Hepatocyte (in vitro differentiated cells): ENCODE measurements at places on chromosomes 16 and 17. TPM values are rescaled to one million over a fixed set of nuclear protein-coding genes. Genes with fewer than 3 reads are reported as not detected.
A peak's percentile ranks its signal among the peaks of the same experiment; 100 is the strongest.

GRCh38 chr17:43599835-43600234 is 53.7 kb upstream of the ETV4 start:
- no peaks in the 10 kb centered on the region for H3K36me3 ChIP-seq
- H3K4me1 ChIP-seq, result peaks cover 8% of the 10 kb centered on the region
- H3K4me3 ChIP-seq, result no peak overlapping the region
- no peak overlapping the region for H3K27ac ChIP-seq
- no peaks in the 10 kb centered on the region for H3K27me3 ChIP-seq

DNA sequence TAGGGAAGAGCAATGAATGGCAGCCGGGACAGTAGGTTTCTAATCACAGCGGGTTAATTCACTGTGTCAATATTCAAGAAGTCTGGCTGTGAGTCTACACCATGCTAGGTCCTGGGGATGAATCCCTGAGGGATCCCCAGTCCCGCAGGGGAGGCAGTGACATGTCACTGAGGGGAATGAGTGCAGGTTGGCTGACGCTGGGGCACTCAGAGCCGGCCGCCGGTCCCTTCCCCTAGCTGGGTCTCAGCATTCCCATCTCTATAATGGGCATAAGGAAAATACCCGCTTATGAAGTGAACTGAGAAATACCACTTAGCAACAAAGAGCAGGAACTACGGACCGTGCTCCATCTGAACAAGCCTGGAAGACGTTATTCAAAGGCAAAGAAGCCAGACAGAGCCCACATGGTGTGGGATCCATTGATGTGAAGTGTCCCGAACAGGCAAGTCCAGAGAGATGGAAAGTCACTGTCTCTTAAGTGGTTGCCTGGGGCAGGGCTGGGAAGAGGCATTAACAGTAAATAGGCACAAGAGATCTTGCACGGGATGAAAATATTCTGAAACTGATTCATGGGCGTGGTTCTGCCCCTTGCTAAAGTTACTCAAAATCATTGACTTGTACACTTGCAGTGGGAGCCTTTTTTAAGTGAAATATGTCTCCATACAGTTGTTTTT is 31.9 kb downstream of the PPL start:
- no peak overlapping the region for H3K27ac ChIP-seq
- DNase-seq, result no peak
- H3K27me3 ChIP-seq, result no peaks in the 10 kb centered on the region

- H3K36me3 ChIP-seq, result no peaks in the 10 kb centered on the region
- H3K27me3 ChIP-seq, result no peaks in the 10 kb centered on the region
- H3K4me1 ChIP-seq, result no peaks in the 10 kb centered on the region
- H3K4me3 ChIP-seq, result no peak overlapping the region
Observed at GRCh38 chr17:66750116-66750515, 84.8 kb upstream of the CACNG5 start.

- no peak for DNase-seq
- H3K27ac ChIP-seq, result no peak overlapping the region
- no peak overlapping the region for H3K4me3 ChIP-seq
- no peaks in the 10 kb centered on the region for H3K27me3 ChIP-seq
- H3K36me3 ChIP-seq, result no peaks in the 10 kb centered on the region
Observed at GRCh38 chr16:46627746-46628145, 6.6 kb upstream of the SHCBP1 start.

- no peak overlapping the region for H3K4me3 ChIP-seq
- H3K4me1 ChIP-seq, result no peaks in the 10 kb centered on the region
- H3K27ac ChIP-seq, result no peak overlapping the region
- no peaks in the 10 kb centered on the region for H3K27me3 ChIP-seq
- peak; percentile 37 for DNase-seq
Observed at GRCh38 chr17:38761612-38762011, 9.1 kb downstream of the PSMB3 start.

BCAS3 gene
- total RNA-seq, result 21.7 and 58.8 TPM in 2 replicates

DNA sequence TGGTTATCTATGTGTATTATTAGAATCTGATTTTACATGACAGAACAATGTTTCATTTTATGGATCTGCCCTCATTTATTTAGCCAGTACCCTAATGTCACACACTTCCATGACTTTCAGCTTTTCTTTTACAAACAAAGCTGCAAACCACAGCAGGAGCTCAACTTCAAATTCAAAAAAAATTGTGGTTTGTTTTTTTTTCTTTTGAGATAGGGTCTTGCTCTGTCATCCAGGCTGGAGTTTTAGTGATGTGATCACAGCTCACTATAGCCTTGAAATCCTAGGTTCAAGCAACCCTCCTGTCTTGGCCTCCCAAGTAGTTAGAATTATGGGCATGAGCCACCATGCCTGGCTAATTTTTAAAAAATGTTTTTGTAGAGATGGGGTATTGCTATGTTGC is 8.2 kb upstream of the MPRIP start:
- H3K4me3 ChIP-seq, result no peak overlapping the region
- H3K27me3 ChIP-seq, result no peaks in the 10 kb centered on the region
- H3K36me3 ChIP-seq, result no peaks in the 10 kb centered on the region

TBC1D3H gene
- total RNA-seq, result not detected in 2 replicates

DNA sequence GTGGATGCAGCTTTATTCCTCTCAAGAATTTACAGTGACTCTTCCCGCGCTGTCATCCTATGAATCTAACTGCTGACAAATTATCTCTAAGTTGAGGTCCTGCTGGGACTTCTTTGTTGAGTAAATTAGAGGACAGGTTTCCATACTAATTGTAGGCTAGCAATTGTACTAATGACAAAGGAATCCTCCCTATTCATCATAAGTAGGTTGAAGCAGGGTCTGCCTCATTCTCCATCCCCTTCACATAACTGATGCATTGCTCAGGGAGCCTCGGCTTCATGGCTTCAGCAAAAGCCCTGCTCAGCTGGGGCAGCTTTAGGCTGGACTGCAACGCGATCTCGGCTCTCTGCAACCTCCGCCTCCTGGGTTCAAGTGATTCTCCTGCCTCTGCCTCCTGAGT is 83.1 kb upstream of the IRX6 start:
- DNase-seq, result no peak
- no peak overlapping the region for H3K27ac ChIP-seq
- no peaks in the 10 kb centered on the region for H3K4me1 ChIP-seq
- H3K27me3 ChIP-seq, result peaks cover 20% of the 10 kb centered on the region

HS3ST3A1 gene
- total RNA-seq, result 1.2 and 2.0 TPM in 2 replicates

HOXB13 gene
- 0.13 and 0.20 TPM in 2 replicates for total RNA-seq

GRCh38 chr17:55336426-55336825 is 71.7 kb downstream of the HLF start:
- H3K36me3 ChIP-seq, result no peaks in the 10 kb centered on the region
- H3K4me1 ChIP-seq, result no peaks in the 10 kb centered on the region
- H3K27ac ChIP-seq, result no peak overlapping the region
- H3K27me3 ChIP-seq, result peaks cover 4% of the 10 kb centered on the region

DNA sequence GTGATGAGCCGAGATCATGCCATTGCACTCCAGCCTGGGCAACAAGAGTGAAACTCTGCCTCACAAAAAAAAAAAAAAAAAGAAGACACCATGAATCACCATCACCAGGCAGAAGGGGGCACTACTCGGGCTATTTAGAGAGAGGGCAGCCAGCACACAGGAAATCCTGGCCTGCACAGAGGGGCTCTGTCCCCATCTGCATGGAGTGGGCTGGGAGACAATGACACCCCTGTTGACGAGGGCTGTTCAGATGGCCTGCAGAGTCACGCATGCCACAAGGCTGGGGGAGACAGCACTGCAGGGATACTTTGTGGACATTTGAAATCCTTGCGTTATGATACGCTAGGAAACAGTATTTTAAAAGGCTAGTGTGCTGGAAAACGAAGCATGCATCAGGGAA is 48.3 kb downstream of the CUEDC1 start:
- no peak overlapping the region for H3K4me3 ChIP-seq
- H3K4me1 ChIP-seq, result peaks cover 32% of the 10 kb centered on the region
- no peaks in the 10 kb centered on the region for H3K27me3 ChIP-seq
- no peaks in the 10 kb centered on the region for H3K36me3 ChIP-seq

DNA sequence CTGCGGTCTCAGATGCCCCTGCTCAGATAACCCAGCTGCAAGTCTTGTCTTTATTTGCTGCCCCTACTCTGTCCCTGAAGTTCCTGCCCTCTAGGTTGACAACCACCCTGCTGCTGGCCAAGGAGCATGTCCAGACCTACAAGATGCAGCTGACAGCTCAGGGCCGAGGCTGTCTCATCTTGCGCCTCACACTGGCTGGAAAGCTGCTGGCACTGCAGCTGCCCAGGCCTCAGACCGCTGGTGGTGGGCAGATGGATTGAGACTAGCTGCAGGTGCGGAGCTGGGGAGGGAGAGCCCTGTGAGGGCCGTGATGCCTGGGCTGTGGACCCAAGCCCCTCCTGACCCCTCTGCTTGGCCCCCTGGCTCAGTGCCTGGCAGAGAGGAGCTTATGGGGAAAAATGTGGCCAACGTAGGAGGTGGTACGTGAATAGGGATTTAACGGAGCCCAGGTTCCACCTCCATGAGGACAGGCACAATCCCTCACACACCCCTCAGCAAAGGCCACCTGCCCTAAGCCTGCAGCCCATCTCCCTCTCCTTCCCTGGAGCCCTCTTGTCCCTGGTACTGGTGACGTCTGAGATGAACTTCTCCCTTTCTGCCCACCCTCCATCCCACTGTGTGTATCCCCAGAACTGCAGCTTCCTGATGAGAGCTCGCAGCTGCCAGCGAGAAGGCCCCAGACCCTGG is 8.3 kb upstream of the GALK1 start:
- DNase-seq, result peak; percentile 13
- peaks cover 6% of the 10 kb centered on the region for H3K36me3 ChIP-seq
- no peak overlapping the region for H3K27ac ChIP-seq
